Activated CD4-positive, alpha-beta T cell treated with anti-CD3 and anti-CD28 coated beads, Interleukin-2, amount 10 ng/mL, durations not matched to agents 7 days and 5 days (primary cell): ENCODE measurements at places on chromosomes 11 and 22. TPM values are rescaled to one million over a fixed set of nuclear protein-coding genes. Genes with fewer than 3 reads are reported as not detected.

NTM gene
- total RNA-seq = not detected

OR8D1 gene
- total RNA-seq = not detected

SAA2 gene
- not detected for total RNA-seq

MIOX gene
- total RNA-seq = 0.23 TPM

CARD16 gene
- total RNA-seq = 98.8 TPM

SCARF2 gene
- total RNA-seq = 1.2 TPM

SLC22A8 gene
- not detected for total RNA-seq

OR4A16 gene
- not detected for total RNA-seq

ABTB2 gene
- 0.55 TPM for total RNA-seq

TMEM45B gene
- total RNA-seq = 0.84 TPM

KCNJ4 gene
- total RNA-seq = not detected
